Activated CD4-positive, CD25-positive, alpha-beta regulatory T cell treated with anti-CD3 and anti-CD28 coated beads, Interleukin-2, amount 50 U/mL, for 72 hours (primary cell): ENCODE measurements at places on chromosomes 16 and 17.

DNA sequence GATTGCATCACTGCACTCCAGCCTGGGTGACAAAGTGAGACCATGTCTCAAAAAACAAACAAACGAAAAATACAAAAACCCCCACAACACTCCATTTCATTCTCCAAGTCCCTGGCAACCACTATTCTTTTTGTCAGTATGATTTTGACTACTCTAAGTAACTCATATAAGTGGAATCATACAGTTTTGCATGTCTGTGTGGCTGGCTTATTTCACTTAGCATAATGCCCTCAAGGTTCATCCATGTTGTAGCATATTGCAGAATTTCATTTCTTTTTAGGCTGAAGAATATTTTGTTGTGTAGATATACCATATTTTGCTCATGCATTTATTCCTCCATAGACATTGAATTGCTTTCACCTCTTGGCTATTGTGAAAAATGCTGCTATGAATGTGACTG lies 81.7 kb upstream of the GAS7 start:
- no peak for DNase-seq

GRCh38 chr17:80023481-80024205 lies 12.0 kb downstream of the TBC1D16 start:
- no peak for DNase-seq

DNA sequence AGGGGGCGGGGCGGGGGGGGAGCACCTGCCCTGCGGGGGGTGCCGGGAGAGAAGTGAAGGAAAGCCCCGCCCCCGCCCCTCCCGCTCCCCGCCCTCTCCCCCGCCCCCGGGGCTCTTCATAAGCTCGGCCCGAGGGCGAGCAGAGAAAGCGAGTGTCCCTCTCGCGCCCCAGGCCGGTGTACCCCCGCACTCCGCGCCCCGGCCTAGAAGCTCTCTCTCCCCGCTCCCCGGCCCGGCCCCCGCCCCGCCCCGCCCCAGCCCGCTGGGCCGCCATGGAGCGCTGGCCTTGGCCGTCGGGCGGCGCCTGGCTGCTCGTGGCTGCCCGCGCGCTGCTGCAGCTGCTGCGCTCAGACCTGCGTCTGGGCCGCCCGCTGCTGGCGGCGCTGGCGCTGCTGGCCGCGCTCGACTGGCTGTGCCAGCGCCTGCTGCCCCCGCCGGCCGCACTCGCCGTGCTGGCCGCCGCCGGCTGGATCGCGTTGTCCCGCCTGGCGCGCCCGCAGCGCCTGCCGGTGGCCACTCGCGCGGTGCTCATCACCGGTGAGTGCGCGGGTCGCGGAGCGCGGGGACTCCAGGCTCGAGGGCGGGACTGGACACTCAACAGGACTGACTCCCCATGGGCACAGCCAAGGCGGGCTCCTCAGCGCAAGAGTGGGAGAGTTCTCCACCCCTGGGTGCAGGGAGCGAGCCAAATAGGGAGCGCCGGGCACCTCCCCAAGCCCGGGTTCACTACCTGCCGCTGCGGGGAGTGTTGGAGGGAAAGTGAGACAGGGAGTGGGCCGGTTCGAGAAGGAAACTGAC lies at the start of gene HSD11B2:
HSD11B2 (plus strand) TSS at position 145 of the 798 bp plus-strand sequence; CDS start at position 273, 128 bp downstream.
- DNase-seq: peak; percentile 38

- no peak for DNase-seq
Measured at GRCh38 chr17:81648013-81648706, 8.2 kb downstream of the PDE6G start.

DNA sequence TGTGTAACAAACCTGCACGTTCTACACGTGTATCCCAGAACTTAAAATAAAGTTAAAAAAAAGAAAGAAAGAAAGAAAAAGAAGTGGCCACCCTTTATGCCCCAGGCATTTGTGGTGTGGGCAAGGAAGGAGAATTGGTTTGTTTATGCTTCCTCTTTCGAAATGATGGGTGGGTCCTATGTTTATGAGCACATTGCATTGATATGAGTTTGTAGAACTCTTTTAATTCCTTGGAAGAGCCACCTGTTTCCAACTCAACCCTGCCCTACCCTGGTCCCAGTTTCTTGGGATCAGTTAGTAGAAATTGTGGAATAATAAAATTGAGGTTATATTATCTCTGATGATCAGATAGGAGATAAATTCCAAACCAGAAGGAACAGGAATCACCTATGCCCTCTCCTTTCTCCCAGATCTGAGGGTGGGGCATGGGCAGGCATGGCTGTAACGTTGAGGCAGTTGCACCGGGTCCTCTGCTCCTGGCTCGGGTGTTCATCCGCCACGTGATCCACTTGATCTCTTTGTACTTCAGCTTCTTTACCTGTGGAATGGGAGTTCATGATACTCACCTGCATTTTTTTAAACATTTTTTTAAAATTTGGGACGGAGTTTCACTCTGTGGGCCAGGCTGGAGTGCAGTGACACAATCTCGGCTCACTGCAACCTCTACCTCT lies 15.9 kb downstream of the CHAD start:
- no peak for DNase-seq

GRCh38 chr16:89398924-89399323 lies 91.4 kb downstream of the ANKRD11 start:
- no peak for DNase-seq

GRCh38 chr17:34389126-34389750 lies 26.2 kb upstream of the CCL1 start:
- no peak for DNase-seq

DNA sequence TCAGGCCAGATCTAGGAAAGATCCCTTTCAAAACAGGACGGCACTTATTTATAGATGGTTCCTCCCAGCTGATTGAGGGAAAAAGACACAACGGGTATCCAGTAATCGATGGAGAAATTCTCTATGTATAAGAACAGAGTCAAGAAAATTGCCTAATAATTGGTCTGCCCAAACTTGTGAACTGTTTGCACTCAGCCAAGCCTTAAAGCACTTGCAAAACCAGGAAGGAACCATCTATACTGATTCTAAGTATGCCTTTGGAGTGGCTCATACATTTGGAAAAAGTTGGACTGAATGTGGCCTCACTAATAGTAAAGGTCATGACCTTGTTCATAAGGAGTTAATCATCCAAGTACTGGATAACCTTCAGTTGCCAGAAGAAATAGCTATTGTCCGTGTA lies 5.9 kb downstream of the HPR start:
- DNase-seq: no peak

GRCh38 chr16:70788668-70789594 lies 12.0 kb downstream of the VAC14 start:
- DNase-seq: no peak

DNA sequence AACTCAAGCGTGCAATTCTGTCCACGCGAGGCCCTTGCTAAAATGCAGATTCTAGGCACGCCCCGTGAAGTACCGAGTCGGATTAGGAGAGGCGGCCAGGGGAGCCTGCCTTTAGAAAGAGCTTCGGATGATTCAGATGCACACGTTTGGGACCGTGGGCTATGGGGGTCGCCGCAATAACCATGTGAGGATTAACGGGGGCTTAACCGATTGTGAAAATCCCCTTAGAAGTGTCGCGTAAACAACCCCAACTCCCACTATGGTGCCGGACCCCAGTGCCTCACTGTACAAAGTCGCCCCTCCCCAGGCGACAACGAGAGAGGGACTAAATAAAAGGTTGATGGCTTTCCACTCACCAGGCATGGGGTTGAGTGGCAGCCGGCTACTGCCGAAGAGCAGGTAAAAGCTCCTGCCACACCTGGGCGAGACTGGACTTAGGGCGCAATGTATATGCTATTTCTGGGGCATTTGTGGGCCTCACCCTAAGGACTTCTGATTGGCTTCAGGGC lies 635 bp upstream of the SP2 start:
- no peak for DNase-seq

GRCh38 chr17:42708588-42708987 lies 26.3 kb downstream of the CNTNAP1 start:
- no peak for DNase-seq

DNA sequence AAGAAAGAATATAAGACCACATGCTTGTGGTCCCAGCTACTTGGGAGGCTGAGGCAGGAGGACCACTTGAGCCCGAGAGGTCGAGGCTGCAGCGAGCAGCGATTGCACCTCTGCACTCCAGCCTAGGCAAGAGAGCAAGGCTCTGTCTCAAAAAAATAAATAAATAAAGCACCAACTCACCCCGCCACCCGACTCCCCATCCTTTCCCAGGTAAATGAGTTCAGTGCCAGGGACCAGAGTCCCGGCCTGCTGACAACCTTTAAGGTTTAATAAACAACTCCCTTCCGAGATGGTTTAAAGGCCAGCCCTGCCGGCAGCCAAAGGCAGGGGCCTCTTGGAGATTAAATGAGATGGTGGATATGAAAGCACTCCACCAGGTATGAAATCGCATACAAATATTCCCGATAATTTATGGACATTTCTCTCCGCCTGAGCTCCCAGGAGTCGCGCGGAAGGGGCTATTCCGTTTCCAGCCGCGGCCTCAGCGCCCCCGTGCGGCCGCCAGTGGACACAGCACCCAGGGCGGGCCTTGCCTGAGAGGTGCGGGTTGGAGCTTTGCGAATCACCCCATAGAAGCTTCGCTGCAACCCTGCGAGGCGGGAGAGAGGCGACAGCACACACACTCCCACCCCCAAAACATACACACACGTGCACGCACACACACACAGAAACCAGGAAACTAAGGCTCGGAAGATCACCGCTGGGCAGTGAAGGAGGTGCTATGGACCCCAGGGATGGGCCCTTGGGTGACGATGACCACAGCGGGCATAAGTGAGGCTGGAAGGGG lies 4.0 kb upstream of the RPL38 start:
- peak; percentile 71 for DNase-seq

DNA sequence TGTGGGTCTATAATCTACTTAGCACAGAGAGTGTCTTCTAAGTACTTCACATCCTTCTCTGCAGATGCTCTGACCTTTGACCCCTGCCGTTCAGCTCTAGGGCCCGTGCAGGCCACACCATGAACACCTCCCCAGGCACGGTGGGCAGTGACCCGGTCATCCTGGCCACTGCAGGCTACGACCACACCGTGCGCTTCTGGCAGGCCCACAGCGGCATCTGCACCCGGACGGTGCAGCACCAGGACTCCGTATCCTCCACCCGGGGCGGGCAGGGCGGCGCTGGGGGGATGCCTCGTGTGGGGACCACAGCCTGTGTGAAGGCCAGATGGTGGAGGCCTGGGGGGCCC lies 686 bp downstream of the MLST8 start:
- DNase-seq: no peak

GRCh38 chr17:34990921-34991365 lies 10.6 kb downstream of the LIG3 start:
- no peak for DNase-seq

GRCh38 chr16:70437017-70437581 lies 1.8 kb downstream of the ST3GAL2 start:
- no peak for DNase-seq

DNA sequence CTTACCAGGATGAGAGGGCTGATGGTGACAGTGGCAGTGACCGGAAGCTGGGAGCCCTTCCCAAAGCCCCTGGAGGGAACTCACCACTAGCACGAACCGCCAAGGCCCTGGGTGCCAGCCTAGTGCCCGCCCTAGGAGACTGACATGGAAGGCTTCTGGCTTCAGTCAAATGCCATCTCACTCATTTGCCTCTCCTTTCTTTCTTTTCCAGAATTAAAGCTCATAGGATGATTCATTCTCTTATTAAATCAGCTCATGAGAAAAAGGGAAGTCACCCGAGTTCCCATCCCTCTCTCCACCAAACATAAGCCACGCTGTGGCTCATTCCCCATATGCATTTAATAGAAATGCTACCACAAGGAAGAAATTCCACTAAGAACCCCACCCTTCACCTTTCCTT lies 12.1 kb downstream of the CUEDC1 start:
- no peak for DNase-seq
